ENCODE measurements at places on chromosomes 11 and 22.

DNA sequence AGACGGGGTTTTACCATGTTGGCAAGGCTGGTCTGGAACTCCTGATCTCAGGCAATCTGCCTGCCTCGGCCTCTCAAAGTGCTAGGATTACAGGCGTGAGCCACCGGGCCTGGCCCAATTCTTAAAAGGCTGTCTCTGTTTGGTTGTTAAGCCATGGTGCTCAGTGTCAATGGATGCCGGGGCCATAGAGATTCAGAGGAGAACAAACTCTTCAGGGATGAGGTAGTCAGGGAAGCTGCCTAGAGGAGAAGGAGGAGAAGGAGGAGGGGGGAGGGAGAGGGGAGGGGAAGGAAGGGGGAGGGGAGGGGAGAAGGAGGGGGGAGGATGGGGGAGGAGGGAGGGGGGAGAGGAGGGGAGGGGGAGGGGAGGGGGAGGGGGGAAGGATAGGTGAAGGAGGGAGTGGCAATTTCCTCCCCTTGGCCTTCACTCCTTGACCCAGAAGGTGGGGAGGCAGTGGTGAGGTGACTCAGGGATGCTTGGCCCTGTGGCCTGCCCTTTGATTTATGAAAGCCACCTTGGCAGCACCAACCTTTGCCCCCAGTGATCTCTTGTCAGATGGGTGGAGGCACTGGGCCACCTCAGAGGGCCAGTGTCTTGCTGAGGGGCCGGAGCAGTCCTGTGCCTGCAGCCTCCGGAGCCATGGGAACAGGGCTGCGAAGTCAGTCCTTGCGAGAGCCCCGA lies at the start of gene C11orf86:
TSS of gene C11orf86 (plus strand) at position 581 of the 681 bp plus-strand sequence. CDS start at position 640, 59 bp downstream.
- no peak for DNase-seq

DNA sequence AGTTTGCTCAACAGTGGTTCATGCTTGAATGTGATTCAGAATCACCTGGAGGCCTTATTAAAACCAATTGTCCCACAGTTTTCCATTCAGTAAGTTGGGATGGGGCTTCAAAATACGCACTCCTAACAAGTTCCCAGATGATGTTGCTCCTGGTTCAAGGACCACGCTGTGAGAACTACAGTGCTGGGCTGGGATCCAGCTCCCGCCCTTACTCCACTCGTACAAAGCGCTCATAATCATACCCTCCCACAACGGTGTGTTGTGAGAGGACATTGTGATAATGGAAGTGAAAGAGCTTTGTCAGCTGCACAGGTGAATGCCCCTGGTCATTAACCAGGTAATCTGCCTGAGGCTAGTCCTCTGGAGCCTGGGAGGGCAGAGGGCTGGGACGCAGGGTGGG lies 1.3 kb upstream of the CD82 start:
- DNase-seq = no peak

DNA sequence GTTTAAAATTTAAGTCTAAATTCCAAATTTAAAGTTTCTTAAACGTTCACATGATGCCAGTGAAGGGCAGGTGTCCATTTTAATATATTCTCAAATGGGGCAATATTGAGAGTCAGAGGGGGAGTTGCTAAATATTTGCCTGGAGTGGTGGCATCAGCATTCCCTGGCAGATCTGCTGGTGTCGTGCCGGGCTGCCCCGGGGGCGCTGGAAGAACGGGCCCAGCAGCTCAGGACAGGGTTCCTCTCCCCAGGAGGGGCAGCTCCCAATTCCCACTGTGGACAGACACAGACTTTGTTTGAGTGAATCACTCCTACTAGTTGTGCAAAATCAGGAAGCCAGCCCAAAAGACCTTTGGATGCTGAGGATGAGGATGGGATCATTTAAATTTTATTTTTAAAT lies 468.7 kb upstream of the B3GAT1 start:
- no peak for DNase-seq

- no peak for DNase-seq
Measured at GRCh38 chr11:86103808-86104207, 34.9 kb upstream of the PICALM start.

DNA sequence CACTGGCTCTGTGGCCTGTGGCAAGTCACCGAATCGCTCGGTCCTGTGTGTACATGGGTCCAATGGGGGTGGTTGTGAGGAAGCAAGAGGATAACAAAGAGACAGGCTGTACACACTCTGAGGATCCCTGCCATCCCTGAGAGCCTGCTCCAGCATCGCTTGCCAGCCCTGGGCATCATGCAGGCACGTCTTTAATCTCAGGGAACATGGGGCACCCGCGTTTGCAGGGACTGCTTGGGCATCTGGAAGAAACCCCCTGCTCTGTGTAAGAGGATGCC lies 1.3 kb upstream of the C1QTNF5 start:
- DNase-seq = no peak

DNA sequence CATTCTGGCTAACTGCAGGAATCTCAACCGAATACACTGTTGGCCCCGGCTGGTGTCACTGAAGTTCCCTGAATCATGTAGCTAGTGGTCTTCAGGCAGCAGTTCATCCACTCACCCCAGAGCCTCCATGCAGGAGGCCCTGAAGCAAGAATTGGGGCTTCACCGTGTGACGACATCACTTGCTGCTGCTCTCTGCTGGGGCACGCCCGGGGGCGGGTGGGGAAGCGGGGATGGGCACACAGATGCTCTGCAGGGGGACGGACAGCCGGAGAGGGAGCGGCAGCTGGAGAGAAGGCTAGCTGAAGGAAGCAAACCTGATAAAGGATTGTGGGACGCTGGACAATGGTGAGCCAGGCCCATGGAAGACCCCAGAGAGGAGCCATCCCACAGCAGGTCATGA lies 17.0 kb downstream of the B3GAT1 start:
- DNase-seq = no peak

DNA sequence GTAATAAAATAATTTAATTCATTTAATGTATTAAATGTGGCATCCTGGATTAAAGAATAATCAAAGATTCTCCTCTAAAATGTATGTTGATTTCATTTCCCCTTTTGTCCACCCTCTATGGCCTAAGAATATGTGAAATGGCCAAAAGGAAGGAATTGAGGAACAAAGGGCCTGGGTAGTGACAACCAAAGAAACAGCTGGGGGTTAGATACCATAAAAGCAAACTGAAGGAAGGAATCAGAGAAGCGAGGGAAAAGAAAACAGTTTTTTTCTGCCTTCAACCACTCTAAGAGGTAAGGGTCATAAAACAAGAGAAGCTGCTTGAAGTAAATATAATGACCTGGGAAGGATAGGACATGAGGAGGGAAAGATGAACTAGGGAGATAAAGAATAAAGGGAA lies 139.3 kb downstream of the FAM76B start:
- DNase-seq = no peak

All from GOT3 (cell line).